ENCODE measurements at places on chromosomes 3 and 15. TPM values are rescaled to one million over a fixed set of nuclear protein-coding genes. Genes with fewer than 3 reads are reported as not detected.

DNA sequence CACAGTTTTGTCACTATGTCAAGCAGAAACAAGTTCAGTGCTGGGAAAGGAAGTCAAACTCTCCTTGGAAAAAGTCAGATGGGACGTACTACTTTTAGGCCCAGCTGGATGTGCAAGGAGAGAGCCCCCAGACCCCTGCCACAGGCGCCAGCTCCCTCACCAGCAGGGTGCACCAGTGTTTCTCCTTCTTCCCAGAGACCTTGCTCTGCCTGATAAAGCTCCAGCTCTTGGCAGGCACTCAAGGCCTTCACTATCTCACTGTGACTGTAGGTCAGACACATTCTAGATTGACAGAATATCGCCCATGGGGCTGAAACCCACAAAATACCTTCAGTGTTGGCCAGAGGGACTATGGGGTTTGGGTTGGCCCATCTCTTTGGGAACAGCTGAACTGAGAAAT, 54.8 kb upstream of the CHRNB4 start:
- no peak for DNase-seq

- DNase-seq: no peak
These were observed 91.8 kb downstream of the TMEM266 start for GRCh38 chr15:76151599-76151974.

GRCh38 chr3:106067711-106068110, 198.9 kb upstream of the CBLB start:
- no peak for DNase-seq

DNA sequence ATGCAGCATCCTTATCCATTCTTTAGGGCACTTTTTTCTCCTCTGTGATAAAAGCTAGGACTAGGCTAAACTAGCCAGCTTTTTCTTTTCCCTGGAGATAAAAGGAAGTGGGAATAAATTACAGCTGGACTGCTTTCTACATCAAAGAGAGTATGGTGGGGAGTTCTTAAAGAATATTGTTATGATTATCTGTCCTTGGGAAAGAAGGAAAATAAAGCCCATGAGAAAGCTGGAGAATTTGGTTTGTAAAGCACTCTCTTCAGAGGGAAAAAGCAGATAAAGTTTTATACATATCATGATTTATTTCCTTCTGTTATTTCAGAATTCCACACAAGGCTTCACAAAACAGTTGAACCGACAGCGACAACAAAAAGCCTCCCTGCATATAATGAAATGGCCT, 923.0 kb downstream of the DIPK2A start:
- DNase-seq: no peak

GPR149 gene
- total RNA-seq: not detected

- DNase-seq: no peak
These were observed 7.8 kb upstream of the CTDSPL start for GRCh38 chr3:37853691-37854413.

TPRG1 gene
- 0.45 TPM for total RNA-seq

DNA sequence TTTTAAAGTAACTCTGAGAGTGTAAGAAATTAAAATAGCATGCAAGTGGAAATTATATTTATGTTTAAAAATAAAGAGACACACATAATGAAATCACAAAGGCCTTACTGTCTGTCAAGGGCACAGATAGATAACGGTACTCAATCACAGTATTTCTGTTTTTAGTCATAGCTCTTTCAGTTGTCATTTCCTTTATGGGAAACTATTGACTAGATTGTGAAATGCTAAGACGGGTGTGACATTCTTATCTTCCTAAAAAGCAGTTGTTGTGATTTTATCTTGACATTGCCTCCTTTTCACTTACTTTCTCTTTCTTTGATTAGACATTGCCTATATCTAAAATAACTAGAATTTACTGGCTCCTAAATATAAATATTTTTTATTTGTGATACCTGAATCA, 100.1 kb upstream of the PLSCR5 start:
- DNase-seq: peak; percentile 25
